ENCODE measurements at places on chromosomes 2 and 18.

DNA sequence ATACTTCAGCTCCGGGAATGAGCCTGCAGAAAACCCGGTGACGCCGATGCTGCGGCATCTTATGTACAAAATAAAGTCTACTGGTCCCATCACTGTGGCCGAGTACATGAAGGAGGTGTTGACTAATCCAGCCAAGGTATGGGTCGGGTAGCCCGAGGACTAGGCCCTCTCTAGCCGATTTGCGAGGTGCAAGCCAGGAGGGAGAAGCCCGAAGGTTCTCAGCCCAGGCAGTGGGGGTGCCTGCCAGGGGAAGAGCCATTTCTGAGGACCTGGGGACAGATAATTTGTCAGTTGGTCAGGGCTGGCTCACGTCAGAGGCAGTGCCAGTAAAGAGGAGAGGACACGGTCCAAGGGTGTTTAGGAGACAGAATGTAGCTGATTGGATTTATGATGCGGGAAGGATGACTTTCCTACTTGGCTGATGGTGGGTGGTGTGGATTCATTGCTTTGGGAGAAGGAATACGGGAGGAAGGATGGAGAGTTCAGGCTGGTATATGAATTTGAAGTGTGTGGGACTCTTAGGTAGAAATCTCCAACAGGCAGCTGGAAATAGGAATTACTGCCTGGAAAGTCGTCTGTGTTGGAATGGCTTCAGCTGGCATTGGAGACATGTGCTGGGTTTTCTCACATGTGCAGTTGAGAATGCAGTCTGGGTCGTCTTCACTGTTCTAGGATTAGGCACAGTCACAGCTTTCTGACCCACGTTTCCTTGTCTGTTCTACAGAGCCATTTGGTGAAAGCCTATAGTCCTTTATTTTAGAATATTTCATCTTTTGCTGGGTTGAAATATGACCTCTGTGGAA lies 874 bp downstream of the NDUFAF7 start:
- DNase-seq, result no peak

- DNase-seq, result no peak
Measured at GRCh38 chr2:100632759-100633158, 70.0 kb downstream of the PDCL3 start.

DNA sequence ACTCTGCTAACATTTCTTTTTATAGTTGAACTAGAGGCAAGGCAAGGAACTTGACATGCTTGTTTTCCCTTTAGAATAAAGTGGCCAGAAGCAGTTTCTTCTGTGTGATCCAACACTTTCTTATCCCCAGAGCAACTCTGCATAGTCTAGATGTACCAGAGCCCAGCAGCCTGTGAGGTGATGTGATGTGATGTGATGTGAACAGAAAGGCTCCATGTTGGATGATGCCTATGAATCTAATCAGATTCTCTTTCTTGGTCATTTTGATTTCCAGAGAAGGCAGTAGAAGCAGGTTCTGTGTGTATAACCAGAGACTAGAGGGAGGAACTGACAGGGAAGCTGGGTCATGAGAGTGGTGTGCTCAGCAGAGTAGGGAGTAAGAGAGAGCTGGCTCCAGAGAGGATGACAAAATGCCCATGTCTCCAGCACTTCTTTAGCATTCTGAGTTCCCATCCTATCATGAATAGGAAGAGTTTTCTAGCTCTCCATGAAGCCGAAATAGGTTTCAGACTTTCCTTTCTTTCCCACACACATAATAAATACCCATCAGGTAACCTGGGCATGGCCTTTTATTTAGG lies 31.0 kb upstream of the PTH2R start:
- DNase-seq, result no peak

DNA sequence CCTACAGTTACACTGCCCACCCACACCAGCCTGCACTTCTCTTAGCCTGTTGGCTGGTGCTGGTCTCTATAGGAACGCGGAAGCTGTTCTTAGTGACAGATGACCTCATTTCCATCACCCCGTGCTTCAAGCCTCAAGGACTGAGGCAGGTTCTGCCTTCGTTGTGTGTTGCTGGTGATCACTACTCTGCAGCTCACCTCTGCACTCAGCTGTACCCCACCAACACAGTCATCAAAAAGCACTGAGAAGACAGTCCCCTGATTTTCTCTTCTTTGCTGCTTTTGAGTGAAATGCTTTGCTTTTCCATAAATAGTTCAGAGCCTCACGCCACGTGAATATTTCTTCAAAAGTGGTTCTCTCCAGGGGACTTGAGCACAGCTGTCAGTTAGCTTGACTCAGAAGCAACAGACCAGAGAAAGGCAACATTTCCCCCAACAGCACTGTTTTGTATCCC lies 225.7 kb upstream of the CCDC150 start:
- DNase-seq, result no peak

DNA sequence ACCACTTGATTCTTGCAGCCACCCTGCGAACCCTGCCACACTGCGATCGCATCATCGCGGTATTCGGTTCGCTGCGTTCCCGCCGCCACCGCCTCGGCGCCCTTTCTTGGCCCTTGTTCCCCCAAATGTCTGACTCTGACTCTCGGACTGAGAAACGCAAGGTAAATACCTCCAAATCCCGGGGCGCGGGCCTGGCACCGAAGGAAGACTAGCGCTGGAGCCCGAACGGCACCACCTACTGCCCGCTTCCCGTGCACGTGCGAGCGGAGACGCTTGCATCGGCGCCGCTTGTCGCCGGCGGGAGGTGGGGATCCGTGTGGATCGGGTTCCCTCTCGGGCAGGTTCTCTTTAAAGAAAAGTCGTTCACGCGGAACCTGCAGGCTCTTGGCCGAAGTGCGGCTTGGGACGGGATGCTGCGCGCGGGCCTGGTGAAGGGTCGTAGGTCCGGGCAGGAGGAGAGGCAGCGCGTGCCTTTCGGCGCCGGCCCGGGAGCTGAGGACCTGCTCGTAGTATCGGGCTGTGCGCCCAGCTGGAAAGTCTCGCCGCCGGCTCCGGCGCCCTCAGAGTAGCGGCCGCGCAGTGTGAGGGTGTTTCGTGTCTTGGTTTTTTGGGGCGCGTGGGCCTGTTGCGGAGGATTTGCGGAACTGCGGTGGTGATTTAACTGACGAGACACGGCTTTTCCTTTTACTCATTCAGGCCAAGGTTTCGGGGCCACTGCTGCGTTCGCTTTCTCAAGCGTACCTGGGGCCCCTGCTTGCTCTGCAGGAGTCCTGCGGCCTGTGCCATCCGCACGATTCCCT lies 514 bp downstream of the BCL2L11 start:
- DNase-seq, result no peak

- no peak for DNase-seq
Measured at GRCh38 chr2:193199322-193199721, 1004.6 kb upstream of the TMEFF2 start.

DNA sequence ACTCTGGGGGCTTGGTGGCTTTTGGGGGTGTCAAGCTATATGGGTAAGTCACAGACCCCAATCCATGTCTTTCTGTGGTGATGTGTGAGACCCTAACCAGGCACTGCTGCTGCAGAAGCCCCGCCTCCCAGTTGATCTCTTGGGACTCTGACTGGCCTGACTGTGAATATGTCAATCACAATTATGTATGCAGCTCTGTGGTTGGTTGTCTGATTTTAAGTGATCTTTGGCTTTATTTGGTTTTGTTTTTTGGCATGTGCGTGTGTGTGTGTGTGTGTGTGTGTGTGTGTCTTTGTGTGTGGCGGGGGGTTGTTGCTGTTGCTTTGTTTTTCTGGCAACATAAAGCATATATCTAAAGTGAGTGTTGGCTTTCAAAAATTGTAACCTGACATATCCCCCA lies 78.5 kb upstream of the GLS start:
- DNase-seq, result no peak

DNA sequence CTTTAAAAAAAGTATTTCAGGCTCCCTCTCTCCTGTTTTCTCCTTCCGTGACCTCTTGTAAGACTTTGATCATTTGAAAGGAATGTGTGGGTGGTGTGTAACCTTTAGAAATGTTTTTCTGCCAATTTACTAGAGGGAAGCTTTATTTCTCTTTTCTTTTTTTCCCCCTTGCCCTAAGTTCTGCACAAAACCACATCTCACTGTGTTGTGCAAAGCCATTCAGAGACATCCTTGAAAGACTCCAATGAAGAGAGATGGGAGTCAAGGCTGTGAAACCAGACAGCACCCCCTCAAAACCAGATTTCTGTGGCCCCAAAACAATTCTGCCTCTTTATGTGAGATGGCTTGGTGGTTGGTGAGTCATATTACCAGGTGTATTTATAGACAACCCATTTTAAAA lies 184.6 kb upstream of the ERBB4 start:
- no peak for DNase-seq

DNA sequence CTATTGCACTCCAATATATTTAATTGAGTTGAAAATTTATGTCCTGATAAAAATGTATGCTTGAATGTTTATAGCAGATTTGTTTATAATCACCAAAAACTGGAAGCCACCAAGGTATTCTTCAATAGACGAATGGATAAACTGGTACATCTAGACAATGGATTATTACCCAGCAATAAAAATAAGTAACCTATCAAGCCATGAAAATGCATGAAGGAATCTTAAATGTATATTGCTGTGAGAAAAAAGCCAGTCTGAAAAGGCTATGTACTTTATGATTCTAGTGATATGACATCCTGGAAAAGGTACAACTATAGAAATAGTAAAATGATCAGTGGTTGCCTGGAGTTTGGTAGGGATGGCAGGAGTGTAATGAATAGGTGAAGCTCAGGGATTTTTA lies 580.7 kb downstream of the DCC start:
- DNase-seq, result no peak

DNA sequence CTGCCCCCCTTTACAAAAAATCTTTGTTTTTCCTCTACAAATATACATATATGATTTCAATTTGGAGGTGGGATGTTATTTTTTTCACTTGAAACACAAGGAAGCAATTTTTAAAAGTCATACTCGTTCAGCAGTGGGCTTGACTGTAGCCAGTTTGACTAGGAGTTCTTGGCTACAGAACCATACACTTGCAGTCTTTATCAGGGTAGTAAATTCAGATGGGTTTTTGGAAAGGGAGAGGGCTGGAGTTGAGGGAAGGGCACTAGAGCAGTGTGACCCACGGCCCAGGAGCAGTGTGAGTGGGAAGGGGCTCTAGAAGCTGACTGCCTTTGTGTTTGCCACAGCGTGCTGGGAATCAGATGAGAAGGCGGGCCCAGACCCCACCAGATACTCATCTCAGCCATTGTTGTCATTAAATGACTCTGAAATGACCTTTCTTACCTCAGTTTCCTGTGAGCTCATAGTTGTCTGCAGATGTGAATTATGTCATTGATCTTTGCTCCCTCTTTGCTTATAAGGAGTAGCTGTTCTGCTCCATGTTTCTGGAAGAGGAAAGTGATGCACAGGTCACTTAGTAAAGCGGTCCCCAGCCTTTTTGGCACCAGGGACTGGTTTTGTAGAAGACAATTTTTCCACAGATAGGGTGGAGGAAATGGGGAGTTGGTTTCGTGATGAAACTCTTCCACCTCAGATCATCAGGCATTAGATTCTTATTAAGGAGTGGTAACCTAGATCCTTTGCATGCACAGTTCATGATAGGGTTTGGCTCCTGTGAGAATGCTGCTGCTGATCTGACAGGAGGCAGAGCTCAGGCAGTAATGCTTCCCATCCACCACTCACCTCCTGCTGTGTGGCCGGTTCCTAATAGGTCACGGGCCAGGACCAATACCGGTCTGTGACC lies 116.8 kb downstream of the SPTBN1 start:
- no peak for DNase-seq

DNA sequence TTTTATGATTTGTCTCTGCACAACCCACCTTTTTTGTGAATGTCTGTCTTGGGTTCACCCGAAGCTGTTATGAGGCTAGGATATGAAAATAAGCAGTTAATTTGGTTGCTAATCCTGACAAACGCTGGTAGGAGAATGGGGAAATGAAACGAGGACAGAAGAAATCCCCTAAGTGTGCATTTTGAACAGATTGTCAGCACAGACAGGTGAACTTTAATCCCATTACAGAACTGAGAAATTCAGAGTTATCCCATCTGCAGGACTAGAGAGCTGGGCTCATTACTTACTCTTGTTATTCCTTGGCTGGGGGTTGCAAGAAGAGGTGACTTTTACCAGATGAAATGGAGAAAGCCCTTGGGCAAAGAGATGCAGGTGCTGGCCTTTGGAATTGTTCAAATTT lies 123.3 kb upstream of the NYAP2 start:
- no peak for DNase-seq

DNA sequence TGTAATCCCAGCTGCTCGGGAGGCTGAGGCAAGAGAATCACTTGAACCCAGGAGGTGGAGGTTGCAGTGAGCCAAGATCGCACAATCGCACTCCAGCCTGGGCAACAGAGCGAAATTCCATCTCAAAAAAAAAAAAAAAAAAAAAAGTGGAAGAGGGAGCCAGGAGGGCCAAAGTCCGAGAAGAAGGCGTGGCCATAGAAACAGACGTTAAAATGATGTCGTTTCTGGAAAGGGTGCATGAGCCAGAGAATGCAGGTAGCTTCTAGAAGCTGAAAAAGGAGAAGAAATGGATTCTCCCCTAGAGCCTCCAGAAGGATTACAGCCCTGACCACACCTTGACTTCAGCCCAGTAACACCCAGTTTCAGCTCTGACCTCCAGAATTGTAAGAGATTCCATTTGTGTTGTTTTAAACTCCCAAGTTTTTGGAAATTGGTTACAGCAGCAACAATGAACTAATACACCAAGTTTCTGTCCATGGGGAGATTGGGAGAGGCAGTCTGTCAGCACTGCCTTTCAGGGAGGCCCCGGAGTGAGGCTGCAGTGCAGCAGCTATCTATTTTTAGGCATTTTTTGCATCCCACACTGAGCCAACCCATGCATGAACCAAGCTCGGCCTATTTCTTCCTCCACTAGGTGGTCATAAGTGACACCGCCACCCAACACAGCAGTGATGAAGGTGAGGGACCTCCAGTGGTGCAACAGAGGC lies 14.2 kb upstream of the TRAF3IP1 start:
- DNase-seq, result no peak

DNA sequence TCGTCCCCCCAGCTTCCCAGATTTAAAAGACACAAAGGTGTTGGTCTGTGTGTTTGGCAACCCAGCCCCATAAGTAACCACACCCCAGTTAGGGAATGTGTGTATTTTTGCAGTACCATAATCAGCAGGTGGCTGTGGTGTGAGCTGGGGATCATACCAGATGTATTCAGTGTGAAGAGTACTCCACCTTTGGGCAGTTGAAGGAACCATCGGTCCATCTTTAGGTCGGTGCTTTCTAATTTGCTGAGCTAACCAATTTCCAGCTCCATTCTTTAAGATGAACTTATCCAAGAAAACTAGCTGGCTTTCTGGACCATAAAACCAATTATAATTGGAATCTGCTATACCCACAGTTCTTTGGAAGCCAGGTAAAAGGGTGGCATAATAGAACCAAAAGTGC lies 3.2 kb downstream of the DSEL start:
- DNase-seq, result no peak

- DNase-seq, result no peak
Measured at GRCh38 chr2:11864724-11865123, 118.3 kb downstream of the LPIN1 start.

GRCh38 chr2:160993654-160994061 lies 166.6 kb upstream of the TANK start:
- no peak for DNase-seq

DNA sequence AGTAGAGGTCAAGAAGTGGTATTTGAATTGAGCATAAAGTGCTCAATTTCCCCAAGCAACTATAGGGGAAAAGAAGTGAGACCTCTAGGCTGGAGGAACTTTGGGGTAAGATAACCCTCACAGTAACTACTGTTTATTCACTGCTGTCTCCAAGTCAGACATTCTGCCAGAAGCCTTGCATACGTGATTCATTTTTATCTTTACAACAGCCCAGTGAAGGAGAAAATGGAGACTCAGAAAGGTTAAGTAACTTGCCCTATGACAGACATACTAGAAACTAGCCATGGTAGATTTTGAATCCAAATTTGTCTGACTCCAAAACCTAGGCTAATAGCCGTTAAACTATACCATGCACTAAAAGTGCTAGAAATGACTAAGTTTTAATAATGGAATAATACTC lies 28.4 kb downstream of the DNAJC10 start:
- no peak for DNase-seq
